ENCODE measurements at places on chromosomes 5 and 9.

GRCh38 chr9:2208991-2209390, 193.8 kb downstream of the SMARCA2 start:
- DNase-seq = no peak

- no peak for DNase-seq
These were observed 50.1 kb upstream of the HAND1 start for GRCh38 chr5:154528005-154528594.

DNA sequence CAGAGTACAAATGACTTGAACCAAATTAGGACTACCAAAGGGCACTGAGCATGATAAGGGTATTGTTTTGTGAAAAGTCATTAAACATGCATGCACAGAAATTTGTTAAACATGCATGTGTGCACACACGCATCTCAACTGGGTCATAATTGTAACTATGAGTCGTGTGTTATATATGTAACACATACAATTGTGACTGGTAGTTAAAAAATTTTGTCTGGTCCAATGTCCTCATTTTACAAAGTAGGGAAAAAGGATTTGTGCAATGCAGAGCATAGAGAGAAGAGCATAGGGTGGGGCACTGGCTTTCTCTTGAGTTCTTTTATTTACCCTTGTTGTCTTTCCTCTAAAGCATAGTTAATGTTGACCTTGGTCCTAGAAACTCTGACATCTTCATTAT, 19.3 kb upstream of the IGFBPL1 start:
- no peak for DNase-seq

GRCh38 chr9:90948156-90948555, 146.5 kb downstream of the SYK start:
- no peak for DNase-seq

GRCh38 chr9:69223605-69224004, 49.5 kb downstream of the TJP2 start:
- DNase-seq = no peak

DNA sequence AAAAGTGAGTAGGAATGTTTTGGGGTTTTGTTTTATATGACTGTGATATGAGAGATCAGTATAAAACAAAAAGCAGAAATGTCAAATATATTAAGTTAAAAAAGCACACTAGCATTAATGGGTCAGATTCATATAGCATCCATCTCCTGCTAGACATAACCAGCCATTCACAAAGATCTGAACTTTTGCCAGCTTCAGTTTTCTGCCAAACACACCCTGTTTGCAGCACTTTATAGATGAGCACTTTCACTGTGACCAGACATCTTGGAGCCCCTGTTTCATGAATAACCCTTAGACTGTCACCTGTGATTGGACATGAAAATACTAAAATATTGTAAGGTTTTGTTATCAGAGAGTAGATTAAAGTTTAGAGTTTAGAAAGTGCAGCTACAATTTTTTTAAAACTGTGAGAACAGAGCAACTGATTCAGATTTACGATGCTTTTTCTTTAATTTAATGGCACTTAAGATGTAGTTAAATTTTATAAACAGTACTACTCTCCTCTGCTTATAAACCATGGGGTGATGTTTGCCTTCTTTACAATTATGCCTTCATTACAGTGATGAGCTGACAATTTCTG, 142.6 kb downstream of the KCTD16 start:
- no peak for DNase-seq

GRCh38 chr5:164649266-164649665, 1143.8 kb downstream of the MAT2B start:
- no peak for DNase-seq

DNA sequence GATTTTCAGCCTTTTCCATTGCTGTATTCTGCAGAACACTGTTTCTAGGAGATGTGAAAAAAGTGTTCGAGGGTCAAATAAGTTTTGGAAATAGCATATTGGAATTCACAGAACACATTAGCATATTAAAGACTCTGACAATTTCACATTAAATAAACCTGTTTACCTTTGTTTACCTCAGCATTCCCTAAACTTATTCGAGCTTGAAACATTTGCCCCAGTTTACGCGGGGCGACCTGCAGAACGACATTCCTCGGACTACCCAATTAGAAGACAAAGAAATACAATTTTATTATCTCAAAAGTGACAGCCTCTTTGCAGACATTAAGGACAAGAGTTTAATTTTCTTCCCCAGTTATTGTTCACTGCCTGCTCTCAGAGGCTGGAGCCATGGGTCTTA, 110.3 kb upstream of the NFIB start:
- DNase-seq = no peak

- no peak for DNase-seq
These were observed 40.0 kb downstream of the LARP1 start for GRCh38 chr5:154795235-154795596.

DNA sequence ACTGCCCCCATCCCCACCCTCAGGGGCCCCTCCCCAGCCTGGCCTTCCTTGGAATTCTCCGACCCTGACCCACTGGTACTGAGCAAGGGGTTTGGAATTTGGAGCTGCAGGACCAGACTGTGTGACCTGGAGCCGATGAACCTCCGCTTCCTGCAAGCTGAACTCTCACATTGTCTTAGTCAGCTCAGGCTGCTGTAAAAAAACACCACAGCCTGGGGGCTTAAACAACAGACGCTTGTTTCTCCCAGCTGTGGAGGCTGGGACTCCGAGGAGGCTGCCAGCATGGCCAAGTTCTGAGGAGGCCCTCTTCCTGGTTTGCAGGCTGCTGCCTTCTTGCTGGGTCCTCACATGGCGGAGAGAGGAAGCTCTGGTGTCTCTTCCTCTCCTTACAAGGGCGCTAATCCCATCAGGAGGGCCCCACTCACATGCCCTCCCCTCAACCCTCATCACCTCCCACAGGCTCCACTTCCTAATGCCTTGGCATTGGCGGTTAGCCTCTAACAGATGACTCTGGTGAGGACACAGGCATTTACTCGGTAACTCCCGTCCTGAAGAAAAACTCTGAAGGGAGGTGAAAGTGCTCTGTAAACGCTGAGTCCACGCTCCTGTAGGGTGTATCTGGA, 42.4 kb downstream of the C5orf15 start:
- DNase-seq = no peak

- DNase-seq = no peak
These were observed 26.7 kb upstream of the TNC start for GRCh38 chr9:115144706-115145105.

DNA sequence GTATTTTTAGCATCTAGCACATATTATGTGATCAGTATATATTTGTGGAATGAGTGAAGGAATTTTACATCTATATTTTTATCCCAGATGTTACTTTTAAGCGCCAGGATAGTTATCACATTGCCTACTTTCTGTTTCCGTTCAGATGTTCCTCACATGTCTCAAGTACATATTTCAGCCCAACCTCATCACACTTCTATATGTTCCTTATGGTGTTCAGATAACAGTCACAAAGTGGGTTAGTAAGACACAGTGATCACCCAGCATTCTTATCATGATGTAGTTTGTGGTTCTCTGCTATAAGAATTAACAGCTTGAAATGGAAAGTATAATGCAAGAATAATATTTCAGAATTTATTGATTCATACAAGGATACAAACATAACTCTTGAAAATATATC, 170.0 kb upstream of the RASA1 start:
- no peak for DNase-seq

DNA sequence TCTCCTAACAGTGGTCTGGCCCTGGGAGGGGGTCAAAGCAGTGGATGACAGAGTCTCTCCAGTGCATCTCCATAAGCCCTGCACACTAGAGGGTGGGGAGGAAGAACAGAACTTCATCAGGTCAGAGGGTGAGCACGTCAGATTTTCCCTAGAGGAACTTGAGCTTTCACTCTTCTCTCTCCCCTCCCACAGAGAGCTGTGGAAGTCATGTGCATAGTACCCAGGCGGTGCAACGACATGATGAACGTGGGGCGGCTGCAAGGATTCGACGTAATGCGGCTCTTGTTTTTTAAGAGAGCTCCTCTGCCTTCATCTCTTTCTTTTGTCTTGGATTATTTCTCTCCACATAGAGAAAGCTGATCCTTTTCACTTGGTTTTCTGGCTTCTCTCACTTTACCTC, 100.2 kb upstream of the OTULINL start:
- no peak for DNase-seq

DNA sequence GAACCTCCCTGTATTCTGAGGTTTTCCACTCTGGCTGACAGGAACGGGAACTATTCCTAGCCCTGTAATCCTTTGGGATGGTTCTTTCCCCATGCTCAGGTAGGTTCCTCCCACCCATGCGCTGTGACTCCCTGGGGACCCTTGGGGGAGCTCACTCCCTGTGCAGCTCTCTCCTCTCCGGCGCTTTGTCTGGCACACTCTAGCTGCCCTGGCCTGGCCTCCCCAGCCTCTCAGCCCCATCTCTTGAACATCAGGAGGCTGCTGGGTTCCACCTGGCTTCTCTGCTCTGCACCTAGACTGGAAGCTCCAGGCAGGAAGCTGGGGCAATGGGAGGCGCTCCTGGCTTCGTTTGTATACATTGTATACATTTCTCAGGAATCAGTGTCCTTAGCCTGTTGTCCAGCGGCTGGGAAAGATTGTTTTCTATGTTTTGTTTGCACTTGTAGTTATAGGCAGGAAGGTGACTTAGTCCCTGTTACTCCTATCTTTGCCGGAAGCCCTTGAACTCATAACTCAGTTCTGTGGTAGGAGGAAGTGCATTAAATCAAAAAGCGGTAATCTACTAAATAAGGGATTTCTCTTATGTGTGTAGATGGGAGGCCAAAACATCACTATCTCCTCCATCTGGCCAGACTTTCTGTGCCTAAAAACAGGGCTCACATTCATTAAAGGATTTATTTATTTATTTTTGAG, 20.4 kb downstream of the SLC25A25 start:
- no peak for DNase-seq

- DNase-seq = no peak
These were observed 47.0 kb downstream of the DNAJC21 start for GRCh38 chr5:34976347-34976746.

DNA sequence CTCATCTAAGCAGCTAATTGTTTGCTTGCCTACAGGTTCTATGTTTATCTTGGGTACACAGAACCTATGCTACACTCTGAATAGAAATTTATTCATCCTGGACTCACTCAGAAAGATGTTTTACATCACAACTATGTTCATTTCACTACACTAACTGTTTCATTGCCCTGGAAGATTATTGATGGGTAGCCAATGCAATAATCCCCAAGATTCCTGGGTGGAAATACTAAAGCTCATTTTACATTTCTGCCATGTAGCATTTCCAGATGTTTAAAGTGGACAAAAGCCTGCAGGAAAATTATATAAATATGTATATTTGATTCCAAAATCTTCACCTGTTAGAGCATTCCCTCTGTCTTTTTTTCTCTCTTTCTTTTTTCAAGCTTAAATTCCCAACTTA, 51.9 kb upstream of the IL7R start:
- no peak for DNase-seq

DNA sequence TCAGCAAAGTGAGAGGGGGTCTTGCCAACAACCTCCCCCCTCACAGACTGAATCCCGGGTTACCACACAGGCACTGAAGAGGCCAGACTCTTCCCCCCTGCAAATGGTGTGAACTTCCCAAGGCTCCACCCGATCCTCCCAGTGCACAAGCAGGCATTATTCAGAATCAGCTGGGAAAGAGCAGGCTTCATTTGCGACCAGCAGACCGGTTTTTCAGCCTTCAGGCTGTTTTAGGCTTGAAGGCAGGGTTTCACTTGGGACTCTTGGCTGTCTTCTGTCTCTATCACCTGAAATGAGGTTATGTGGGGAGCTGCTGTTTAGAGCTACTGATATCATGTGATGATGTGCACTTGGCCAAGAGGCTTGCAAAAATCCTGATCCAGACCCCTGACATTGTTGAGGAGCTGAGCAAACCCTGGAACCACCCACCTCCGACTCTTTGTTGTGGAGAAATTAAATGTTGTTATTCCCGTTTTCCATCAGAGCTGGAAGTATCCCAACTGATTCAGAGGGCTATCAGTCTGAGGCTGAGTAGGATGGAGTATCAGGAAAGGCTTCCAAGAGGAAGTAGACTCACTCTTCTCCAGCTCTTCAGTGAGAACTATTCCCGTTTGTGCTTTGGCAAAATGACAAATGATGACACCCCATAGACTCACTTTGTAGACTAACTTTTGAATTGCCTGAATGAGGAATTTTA, 63.3 kb upstream of the ZFR start:
- DNase-seq = no peak

- DNase-seq = no peak
These were observed 40.8 kb upstream of the FSTL4 start for GRCh38 chr5:133652951-133653759.

DNA sequence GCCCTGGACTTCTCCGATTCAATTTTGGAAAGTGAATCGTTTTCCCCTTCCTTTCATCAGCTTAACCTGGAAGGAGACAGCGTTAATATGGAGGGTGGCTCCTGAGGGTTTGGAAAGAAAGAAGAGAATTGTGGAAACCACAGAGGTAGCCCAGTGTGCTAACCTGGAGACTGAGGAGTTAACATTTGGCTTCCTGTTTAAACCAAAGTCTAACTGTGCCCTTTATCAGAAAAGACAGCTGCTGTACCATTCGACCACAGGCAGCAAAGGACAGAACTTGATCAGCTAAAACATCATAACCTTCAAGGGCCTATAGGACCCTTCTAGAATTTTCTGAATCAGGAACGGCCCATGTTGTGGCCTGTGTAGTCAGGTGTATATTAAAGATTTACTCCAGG, 735 bp downstream of the IDNK start:
- DNase-seq = no peak

DNA sequence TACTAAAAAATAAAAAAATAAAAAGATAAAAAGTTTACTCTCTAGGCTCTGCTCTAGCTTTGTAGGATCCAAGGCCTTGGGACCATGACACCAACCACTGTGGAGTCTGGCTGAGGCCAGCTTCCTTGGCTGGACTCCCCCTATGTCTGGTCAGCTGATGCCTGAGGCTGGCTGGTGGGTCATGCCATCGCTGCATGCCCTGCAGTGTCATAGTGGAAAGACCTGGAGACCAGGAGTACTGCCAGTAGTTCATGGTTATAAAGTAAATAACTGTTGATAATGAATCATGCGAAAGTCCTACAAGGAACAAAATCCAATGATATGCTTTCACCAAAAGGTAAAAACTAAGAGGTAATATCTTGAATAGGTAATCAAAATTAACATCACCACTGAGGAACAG, 43.2 kb downstream of the GARNL3 start:
- DNase-seq = no peak

DNA sequence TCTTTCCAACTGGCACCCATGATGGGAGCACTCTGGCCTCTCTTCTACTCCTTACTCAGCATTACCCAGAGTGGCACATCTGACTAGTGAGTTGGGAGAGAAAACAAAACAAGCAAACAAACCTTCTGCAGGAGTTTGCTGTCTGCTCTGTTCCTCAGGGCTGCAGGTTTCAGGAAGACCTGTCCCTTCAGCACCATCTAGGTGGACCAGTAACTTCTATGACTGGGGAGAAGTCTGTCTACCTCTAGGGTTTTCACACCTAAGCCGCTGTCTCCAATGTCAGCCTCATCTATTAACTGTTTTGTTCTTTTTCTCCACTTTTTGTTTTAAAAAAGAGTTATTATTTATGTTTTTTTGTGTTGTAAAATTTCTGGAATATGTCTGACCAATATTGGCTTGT, 58.7 kb downstream of the RAB3C start:
- DNase-seq = no peak

DNA sequence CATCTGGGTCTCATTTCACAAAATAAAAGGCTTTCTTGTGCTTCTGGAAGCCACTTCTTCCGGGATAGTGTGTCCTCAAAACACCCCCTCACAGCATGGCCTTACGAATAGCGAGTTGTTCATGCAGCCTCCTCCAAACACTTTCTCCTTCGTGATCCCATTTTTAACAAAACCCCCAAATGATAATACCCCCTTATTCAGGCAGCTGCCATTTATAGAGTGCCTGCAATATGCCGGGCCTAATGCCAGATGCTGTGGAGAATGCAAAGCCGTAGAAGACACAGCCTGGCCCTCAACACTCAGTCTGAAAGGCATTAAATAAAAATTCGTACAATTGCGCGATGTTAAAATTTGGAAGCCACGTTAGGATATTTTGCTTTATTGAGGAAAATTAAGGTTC, 66.4 kb upstream of the SLC44A1 start:
- DNase-seq = no peak

All from stimulated activated CD8-positive, alpha-beta memory T cell treated with anti-CD3 and anti-CD28 coated beads, Interleukin-15, amount 100 ng/mL, for 4 hours (primary cell).